ENCODE measurements at places on chromosomes 6 and 20.

DNA sequence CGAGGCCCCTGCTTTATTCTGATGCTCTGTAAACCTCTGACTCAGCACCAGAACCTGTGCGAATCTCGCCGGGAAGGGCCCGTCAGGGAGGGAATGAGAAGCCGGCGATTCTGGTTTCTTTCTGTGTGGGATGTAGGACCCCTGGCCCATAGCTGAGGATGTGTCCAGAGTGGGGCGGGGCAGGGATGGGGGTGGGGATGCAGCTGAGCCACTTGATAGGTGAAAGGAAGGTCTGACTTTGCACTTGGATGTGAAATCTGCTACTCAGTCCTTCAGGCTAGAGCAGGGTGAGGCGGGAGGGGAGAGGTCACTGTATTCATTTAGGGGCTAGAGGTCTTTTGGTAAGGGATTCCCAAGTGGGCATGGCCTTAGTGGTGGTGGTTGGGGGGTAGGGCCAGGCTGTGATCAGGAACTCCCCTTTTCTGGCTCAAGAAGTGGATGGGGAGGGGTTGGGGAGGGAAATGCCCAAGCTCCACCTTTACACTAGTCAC, 2.3 kb downstream of the TOX2 start:
- no peak for DNase-seq

GRCh38 chr20:34600892-34601653, 42.6 kb downstream of the MAP1LC3A start:
- no peak for DNase-seq

- no peak for DNase-seq
Measured at GRCh38 chr6:138657065-138657425, 116.5 kb upstream of the CCDC28A start.

- DNase-seq = no peak
Measured at GRCh38 chr6:27775796-27776184, 136.4 kb downstream of the OR2B2 start.

DNA sequence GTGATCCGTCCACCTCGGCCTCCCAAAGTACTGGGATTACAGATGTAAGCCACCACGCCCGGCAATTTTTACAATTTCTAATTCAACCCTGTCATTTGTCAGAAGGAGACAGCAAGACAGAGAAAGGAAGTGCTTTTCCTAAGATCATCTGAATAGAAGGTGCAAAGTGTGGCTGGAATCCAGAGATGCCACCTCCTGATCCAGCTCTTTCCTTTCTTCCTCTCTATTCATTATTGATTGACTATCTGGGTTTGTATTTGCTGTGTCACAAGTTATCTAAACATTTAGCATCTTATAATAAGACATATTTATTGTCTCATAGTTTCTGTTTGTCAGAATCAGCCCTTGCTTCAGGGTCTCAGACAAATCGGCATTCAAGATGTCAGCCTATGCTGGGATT, 217.7 kb downstream of the BCAS1 start:
- no peak for DNase-seq

GRCh38 chr6:48735846-48736245, 624.8 kb upstream of the PTCHD4 start:
- DNase-seq = no peak

- no peak for DNase-seq
Measured at GRCh38 chr20:51715856-51716185, 52.4 kb downstream of the ATP9A start.

DNA sequence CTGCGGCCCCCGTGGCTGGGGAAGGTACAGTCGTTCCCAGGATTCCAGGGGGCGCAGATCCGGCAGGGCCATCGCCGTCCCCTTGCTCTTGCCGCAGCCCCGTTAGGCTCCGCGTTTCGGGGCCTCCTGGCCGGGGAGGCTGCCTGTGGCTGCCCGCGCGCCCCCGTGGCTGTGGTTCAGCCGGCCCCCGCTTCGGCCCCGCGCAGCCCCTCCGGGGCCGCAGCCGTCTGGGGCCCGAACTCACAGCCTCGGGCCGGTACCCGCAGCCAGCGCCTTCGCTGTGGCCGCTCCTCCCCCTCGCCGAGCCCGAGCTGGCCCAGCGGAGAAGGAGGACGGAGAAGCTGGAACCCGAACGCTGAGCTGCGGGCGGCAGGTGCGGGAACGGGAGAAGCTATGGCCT, 1826.9 kb upstream of the DEFB115 start:
- DNase-seq = no peak

DNA sequence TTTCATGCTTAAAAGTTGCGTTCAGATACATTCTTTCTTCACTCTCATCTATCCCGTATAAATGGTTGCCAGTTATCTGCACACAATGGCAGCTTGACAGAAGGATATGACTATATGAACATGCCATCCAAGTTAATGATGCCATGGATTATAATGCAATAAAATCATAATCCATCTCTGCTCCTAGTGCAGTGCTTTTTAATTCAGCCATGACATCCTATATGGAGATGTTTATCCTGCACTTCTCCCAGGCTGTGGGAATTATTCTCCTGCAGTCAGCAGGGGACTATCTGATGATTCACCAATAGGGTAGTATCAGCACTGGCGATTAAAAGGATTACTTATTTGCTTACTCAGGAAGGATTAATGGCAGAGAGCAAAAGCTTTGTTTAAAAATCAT, 273.8 kb downstream of the SAMD5 start:
- no peak for DNase-seq

GRCh38 chr6:134020968-134021367, 31.5 kb downstream of the SLC2A12 start:
- no peak for DNase-seq

- no peak for DNase-seq
Measured at GRCh38 chr20:43844778-43845614, 69.7 kb upstream of the TOX2 start.

GRCh38 chr6:136737871-136738691, 54.2 kb downstream of the MAP3K5 start:
- no peak for DNase-seq

GRCh38 chr6:29590218-29590808, 5.4 kb downstream of the OR2H2 start:
- DNase-seq = no peak

DNA sequence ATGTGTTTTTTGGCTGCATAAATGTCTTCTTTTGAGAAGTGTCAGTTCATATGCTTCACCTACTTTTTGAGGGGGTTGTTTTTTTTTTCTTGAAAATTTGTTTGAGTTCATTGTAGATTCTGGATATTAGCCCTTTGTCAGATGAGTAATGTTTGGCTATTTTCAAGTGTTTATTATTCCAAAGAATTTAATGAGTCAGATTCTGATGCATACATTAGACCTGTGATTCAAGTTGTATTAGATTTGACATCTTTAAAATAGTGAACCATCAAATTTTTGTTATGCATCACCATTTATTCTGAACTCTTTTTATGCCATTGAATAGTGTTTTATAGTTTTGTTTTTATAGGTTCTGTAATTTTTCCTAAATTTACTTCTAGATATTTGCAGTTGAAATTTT, 319.3 kb downstream of the PKHD1 start:
- DNase-seq = no peak

GRCh38 chr6:167094436-167094819, 28.5 kb upstream of the CCR6 start:
- DNase-seq = no peak

DNA sequence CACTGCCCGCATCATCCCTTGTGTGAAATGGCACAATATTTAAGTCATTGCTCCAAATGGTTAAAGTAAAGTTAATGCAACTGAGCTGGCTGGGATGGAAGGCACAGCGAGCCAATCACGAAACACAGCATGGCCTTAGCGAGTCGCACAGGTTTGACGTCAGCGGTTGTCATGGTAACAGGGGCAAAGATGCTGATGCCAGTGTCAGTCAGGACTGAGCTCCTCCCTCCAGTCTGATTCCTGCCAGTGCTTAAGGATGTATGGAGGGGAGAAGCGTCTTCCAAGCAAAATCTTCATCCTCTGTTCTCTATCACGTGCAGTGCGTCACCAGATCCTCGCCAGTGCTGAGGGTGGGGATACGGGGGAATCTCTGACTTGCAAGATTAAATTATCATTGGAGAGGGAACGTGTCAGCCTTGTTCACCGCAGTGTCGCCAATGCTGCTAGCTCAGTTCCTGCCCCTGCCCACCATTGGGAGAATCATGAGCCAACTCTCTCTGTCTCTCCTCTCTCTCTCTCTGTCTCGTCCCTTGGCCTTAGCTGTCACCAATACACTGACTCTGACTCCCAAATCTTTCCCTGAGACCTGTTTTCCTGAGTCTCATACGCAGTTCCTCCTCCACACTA, 24.5 kb downstream of the TSPYL4 start:
- no peak for DNase-seq

DNA sequence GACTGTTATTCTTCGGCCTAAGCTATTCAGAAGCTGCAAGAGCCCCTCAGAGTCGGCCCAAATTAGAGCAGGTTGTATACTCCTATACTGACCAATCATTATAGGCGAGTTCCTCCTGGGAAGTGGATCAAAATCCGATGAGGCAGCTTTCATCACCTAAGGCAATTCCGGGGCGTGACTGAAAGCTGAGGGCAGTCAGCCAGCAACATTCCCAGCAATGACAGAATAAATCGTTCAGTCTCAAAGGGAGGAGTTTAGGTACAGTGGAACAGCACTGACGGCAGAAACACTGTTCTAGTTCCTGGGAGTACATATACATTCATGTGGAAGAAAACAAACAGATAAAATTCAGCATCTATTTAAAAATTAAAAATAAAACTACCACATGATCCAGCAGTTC, 10.8 kb downstream of the HLA-DQB2 start:
- no peak for DNase-seq

DNA sequence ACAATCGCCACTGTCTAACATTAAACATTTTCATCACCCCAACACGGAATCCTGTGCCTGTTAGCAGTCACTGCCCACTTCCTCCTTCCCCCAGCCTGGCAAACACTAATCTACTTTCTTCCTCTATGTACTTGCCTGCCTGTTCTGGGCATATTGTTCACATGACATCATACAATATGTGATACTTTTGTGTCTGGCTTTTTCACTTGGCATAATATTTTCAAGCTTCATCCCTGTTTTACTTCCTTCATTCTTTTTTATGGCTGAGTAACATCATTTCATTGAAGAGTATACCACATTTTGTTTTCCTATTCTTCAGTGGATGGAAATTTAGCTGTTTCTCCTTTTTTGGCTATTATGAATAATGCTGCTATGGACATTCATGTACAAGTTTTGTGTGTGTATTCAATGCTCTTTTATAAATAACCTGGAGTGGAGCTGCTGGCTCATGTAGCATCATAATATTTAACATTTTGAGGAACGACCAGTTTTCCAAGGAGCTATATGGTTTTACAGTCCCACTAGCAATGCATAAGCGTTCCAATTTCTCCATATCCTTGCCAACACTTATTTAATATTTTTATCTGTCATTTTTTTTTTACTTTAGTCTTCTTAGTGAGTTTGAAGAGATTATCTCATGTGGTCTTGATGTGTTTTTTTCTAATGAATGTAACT, 360.1 kb downstream of the HDGFL1 start:
- no peak for DNase-seq

DNA sequence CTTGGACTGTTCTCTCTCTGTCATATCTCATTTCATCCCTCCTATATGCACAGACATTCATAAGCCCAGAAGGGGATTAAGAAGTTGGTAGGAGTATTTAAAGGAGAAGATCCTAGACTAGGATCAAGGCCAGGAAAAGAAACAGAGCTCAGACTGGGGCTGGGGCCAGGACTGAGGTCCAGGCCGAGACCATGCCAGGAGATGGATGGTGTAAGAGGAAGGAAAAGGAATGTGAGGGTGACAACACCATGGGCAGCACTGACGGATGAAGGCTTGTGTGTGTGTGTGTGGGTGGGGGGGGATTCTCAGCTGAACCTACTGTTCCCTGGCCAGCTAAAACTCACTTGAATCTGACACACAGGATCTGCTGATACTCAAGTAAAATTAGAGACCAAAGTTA, 182.1 kb downstream of the KIF6 start:
- DNase-seq = no peak

GRCh38 chr6:6749702-6750491, 161.4 kb downstream of the LY86 start:
- DNase-seq = no peak

- no peak for DNase-seq
Measured at GRCh38 chr6:17086469-17086868, 15.4 kb upstream of the STMND1 start.

DNA sequence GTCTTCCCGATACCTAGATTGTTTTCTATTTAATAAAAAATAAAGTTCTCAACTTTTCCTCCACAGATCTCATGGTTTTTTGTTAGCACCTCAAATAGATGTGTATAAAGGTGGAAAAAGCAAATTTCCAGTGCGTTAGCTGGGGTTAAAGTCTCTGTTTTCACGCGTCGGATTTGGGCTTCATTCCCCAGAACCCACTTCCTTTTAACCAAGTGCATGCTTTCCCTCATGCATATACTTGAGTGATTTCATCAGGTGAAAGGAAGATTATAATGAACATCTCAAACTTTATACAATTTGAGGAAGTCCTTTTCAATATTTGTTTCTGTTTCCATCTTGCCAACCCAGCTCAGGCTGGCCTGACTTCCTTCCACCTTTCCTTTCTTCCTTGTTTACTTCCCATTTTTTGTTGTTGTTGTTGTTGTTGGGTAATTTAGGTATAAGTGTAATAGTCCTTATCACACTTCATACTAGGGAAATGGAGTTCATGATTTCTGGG, 43.9 kb upstream of the GGTLC1 start:
- DNase-seq = no peak

DNA sequence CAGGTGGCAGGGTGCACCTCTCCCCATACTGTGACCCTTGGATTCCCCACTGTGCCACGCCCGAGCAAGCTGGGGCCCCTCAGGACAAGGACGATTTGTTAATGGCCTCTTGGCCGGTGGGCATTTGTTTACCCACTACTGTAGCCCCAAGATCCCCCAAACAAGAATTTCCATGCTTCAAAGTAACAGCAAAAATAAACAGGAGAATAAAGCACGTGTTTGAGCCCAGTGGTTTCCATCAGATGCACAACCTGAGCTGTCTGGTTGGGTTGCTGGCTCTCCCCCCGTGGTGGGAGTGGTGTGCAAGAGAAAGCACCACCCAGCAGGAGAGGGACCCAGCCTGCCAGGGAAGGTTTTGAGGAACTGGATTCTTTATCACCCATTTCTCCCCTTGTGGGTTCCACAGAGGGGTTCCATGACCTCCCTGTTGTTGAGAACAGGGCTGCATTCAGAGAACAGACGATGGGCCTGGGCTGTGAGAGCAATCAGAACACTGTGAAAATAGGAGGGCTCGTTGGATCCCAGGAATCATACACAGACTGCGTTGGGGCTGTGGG, 4.8 kb downstream of the CD93 start:
- no peak for DNase-seq

GRCh38 chr6:27592481-27593199, 119.7 kb upstream of the ZNF184 start:
- no peak for DNase-seq

DNA sequence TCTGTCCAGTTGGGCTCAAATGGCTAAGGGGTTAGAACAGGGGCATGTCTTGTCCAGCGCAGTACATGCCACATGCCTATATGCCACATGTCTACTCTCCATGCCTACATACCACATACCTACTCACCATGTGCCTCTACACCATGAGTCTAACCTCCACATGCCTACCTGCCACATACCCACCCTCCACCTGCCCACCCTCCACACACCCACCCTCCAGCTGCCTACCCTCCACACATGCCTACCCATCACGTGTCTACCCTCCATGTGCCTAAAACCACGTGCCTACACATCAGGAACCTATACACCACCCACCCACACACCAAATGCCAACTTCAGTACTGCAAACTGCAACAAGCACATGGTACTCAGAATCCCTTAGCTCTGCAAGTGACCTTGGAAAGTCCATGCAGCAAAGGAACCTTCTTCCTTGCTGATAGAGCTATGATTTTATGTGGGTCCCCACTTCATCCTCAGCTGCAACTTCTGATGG, 113.0 kb upstream of the CST7 start:
- no peak for DNase-seq

All from stimulated activated CD8-positive, alpha-beta memory T cell treated with anti-CD3 and anti-CD28 coated beads, Interleukin-4, amount 100 ng/mL, for 4 hours (primary cell).